ENCODE measurements at places on chromosomes 3 and 15.

DNA sequence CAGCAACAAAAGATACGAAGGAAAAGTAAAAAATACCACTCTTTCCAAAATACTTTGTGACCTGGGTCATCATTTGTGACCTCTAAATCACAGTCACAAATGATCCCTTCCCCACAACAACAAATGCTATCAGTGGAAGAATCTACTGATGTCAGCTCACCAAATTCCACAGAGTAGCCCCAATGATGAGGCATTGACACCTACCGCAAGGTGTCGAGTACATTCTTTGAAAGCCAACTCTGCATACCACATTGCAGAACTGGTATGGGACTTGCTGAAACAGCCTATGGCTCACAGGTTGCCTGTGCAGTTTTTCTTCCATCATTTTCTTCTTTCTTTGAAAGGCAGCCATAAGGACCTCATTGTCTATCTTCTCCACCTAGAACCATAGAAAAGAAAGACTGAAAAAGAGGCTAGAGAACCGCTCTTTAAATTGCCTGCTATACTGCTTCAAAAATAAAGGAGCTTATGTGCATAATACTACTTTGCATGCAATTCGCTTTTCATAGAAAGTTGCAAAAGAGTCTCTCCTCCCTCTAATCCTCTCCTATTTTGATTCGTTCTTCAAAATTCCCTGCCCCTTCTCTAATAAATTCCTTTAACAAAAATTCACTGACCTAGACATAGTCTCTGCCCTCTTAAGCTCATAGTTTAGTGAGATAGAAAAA, 21.4 kb upstream of the KPNA1 start:
- no peak for DNase-seq

DNA sequence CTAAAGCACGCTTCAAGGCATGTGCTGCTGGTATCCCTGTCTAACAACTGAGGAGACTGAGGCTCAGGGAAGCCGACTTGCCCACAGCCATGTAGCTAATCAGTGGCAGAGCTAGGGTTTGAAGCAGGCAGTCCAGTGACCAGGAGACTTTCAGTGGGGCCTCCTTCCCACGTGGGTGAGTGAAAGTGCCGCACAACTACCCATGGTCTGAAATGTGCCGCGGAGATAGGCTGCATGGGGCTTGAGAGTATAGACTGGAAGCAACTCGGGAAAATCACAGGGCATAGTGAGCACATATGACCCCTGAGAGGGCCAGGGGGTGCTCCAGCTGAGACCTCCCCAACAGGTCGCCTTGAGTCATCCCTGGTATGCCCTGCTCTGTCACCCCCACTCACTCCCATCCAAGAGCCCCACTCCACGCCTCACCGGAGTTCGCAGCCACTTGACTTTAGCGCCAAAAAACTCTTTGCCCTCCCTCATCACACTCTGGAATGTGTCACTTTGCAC, 19.1 kb downstream of the FAM174B start:
- DNase-seq = no peak

GRCh38 chr15:70058642-70059360, 38.9 kb downstream of the TLE3 start:
- peak; percentile 24 for DNase-seq

DNA sequence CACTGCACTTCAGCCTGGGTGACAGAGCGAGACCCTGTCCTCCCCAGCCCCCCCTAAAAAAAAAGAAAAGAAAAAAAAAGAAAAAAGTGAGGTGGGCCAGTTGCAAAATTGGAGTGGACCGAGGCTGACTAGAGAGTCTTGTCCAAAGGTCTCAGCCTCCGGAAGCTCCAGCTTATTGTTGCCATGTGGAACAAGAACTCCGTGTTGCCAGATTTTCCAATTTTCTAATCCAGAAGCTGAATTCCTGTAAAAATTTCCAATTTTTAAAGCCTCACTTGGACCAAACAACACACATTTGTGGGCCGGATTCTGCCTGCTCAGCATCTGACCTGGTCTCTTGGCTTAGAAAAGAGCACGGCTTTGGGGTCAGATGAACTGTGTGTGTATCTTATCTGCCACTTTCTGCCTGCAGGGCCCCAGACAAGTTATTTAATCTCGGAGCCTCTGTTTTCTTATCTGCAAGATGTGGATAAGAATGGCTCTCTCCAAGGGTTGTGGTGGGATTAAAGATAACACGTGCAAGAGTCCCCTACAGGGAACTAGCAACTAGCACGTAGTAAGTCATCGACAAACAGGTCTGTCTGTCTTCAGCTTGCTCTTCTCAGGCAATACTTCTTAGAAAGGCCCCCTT, 73.7 kb upstream of the TLE3 start:
- no peak for DNase-seq

DNA sequence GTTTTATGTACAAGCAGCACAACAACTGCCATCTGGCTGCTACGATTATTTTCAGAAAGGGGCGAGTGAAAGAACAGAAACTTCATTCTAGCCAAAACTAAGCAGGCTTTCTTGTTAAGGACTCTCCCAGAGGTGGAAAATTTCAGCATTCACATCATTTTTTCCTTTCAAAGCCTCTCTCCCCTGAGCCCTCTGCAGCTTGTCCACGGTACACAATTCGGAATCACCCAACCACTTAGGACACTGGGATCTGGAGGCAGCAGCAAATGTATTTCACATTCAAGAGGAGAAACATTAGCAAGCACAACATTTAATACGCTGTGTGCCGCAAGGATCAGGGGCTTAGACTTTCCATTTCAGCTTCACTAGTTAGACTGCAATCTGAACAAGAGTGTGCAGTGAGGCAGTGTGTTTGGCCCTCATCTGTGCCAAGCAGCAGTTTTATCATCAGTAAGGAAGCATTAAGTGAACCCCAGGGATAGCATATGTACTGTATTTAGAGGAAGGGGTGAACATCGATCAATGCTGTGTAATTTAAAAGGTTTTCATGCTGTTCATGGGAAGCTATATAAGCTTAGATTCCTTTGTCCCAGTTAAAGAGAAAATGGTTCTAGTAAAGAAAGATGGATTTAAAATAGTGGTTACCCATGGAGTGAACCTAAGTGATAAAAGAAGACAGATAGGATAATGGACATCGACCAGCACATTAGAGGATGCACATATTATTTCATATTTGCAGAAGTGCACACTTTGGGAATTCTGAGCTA, 504.9 kb downstream of the TBL1XR1 start:
- no peak for DNase-seq

DNA sequence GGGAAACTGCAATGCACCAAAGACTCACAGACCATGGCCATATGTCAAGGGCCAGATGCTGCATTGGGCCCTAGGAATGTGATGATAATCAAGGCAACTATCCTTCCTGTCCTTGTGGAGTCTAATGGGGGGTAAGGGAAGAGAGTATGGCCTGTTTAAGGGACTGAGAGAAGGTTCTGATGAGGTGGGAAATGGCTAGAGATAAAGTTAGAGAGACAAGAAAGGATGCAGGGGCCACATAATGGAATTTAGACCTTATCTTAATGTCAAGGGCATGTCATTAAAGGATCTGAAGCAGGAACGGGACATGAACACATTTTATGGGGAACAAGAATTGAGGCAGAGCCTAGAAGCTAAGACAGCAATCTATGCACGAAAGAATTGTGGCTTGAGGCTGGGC, 30.0 kb upstream of the ABHD17C start:
- no peak for DNase-seq

DNA sequence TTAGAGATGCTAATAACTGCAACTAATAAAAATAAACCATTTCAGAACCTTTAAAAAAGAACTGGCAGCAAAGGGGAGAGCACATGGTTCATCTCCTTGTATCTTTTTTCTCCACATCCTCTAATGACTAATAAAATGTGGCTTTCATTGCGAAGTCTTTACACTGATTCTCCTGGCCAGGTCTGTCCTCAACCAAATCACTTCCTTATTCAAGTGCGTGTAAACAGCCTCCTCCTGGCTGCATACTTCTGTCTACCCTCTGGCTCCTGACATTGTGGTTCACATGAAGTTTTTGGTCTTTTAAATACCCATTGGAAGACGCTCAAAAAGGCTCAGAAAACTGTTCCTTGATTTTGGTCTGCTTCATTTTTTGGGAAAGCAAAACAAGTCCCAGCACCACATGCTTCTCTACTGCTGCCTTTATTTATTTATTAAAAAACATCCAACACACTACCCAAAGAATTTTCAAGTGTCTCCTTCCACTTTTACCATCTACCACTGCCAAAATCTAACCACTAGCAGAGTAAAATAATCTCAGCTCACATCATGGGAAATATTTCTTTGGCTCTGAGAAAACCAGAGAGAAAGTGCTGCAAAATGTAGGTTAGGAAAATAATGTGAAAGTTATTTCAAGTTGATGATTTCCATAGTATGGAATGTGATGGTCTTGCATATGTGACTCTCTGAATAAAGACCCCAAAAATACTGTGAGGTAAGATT, 85.1 kb downstream of the EFL1 start:
- DNase-seq = no peak

GRCh38 chr3:195085356-195086130, 185.4 kb downstream of the XXYLT1 start:
- peak; percentile 23 for DNase-seq

DNA sequence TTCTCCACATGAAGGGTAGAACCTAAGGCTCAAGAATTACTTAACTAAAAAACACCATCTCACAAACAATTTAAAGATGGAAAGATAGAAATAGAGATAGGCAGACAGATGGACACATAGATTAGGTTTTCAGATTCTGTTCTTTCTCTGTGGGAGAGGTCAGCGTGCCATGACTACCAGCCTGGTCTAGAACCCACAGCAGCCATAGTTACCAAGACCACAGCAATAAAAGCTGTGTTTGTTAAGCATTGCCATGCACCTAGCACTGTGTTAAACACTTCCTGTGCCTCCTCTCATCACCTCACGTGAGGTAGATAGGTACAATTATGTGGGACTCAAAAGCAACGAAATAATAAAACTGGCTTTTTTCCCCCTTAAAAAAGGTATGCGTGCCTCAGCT, 83.1 kb upstream of the TSEN2 start:
- DNase-seq = no peak

GRCh38 chr15:82950746-82951370, 1.7 kb downstream of the HOMER2 start:
- DNase-seq = no peak

DNA sequence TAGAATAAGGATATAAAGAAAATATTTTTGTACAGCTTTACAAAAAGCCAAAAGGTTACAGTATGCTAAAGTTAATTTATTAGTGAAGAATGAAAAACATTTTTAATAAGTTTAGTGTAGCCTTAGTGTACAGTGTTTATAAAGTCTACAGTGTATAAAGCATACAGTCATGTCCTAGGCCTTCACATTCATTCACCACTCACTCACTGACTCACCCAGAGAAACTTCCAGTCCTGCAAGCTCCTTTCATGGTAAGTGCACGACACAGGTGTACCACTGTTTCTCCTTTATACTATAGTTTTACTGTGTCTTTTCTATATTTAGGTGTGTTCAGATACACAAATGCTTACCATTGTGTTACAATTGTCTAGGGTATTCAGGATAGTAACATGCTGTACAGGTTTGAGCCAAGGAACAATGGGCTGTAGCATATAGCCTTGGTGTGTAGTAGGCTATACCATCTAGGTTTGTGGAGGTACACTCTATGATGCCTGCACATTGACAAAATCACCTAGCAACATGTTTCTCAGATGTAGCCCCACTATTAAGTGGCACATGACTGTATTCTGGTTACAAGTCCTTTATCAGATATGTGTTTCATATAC, 197.1 kb upstream of the KBTBD8 start:
- DNase-seq = no peak

- DNase-seq = no peak
These were observed 13.7 kb downstream of the CELF6 start for GRCh38 chr15:72306211-72306785.

- DNase-seq = peak; percentile 27
These were observed 1.0 kb upstream of the MYL3 start for GRCh38 chr3:46864061-46864881.

DNA sequence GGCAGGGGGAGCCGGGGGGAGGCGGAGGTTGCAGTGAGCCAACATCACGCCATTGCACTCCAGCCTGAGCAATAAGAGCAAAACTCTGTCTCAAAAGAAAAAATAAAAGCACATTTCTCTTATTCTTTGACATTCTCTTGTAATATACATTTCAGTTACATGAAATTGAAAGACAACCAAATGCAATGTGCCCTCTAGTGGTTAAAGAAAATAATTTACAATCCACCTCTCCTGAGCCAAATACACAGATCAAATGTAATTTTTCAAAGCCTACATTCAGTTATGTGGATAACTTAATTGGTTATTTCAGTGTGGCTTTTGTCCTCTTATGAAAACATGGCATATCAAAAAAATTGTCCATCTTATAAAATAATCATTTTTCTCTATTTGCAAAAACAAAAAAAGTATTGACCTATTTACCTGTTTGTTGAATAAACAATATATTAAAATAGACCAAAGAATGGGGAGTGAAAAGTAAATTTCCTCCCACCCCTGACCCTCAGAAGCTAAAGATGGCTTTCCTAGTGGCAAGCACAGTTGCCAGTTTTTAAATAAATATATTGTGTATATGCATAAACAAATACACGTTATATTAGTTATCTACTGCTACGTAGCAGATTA, 14.2 kb upstream of the U2SURP start:
- DNase-seq = no peak

DNA sequence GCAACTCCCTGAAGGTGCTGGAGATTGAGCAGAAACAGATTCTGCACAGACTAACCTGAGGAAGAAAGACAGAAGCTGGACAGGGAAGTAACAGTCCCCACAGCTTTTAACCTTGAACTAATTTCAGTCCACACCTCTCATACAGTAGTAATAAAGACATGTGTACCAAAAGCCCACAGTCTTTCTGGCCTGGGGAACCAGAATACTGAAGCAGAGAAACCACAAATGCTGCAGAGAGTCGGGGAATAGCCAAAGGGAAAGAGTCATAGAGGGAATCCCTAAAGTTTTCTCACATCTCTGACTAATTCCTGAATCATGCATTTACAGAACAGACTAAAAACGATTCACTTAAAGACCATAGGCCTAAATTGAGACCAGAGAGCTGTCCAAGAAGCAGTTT, 503.4 kb upstream of the NECTIN3 start:
- no peak for DNase-seq

DNA sequence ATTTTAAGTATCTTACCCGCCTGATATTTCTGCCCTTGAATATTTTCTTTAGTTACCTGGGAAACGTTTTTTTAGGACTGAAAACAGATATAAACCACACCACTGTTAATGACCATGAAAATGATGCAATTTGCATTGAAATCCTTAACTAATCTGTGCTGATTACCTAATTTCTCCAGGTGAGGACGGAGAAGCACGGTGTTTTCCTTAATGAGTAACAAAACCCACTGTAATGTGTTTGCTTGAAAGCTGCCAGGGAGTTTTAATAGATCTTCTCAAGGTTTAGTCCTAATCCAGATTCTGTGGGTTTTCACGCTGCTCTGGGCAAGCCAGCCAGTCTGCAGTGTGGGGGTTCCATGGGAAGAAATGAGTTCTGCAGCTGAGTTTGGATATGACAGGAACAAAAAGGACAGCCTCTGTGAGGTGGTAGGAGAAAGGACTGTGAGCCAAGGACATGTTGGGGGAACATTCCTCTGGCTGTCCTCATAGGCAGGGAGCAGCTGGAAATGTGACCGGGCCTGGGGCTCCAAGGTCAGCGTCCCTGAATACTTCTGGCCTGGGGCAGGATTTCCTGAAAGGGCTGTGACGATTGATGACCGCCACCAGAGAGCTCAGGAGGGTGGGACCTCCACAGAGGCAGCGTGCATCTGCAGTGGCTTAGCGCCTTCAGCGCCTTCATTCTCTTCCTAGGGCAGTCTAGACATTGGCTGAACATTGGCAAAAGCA, 18.6 kb downstream of the THSD4 start:
- DNase-seq = no peak

- DNase-seq = no peak
These were observed 59.1 kb downstream of the TRIM42 start for GRCh38 chr3:140736863-140737460.

- no peak for DNase-seq
These were observed 146.3 kb downstream of the PLCL2 start for GRCh38 chr3:17030956-17031652.
